ENCODE measurements at places on chromosomes 13 and 19.

- no peak for DNase-seq
Measured at GRCh38 chr13:52421216-52421615, 15.2 kb upstream of the THSD1 start.

DNA sequence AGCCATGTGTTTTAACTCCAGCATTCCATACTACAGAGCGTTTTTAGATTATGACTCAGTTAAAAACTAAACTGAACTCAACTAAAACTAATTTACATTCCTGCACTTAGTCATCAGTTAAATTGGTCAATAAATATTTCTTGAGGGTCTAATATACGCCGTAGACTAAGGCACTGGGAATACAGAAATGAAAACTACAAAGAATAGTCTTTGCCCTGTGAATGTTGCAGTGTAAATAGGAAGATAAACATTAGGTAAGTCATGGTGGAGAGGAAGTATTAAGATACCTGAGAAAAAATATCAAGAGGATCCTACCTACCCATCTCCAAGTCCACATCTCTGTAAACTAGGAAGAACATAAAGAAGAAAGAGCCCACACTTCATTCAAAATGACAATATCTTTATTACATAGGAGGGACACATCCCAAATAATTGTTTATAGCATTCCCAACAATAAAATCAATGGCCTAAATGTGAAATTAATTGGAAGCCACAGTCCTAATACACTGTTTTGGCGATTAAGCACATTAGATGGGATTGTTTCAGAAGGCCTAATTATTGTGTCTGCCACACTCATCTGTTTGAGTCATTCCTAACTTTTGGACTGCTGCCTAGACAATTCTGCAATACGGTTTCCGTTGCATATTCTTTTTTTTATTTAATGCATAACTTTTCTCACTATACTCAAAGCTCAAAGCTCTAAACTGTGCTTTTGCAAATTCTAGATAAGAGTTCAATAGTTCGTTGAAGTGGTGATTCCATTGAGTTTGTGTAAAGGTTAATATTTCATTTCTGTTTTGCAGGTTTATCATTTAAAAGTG is 52.9 kb downstream of the MBNL2 start:
- DNase-seq = peak; percentile 73

DNA sequence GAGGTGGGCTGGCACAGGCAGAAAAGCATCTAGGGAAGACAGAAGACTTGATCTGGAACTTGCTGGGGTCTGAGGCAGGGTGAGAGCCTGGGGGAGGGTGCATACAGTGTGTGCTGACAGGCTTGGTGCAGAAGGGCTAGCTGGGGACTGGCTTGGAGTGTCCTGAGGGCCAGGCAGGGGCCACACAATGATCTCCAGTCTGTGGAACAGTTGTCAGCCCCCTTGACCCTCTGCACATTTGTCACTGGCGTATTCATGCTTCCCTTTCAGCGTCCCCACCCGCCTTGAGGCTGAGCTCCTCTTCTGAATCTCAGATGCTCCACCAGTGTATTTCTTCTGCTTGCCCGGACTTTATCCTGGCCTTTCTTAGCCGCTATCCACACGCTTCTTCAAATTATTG is 2.8 kb upstream of the MICU2 start:
- no peak for DNase-seq

GRCh38 chr13:32060401-32060878 is 28.9 kb downstream of the FRY start:
- DNase-seq = no peak

DNA sequence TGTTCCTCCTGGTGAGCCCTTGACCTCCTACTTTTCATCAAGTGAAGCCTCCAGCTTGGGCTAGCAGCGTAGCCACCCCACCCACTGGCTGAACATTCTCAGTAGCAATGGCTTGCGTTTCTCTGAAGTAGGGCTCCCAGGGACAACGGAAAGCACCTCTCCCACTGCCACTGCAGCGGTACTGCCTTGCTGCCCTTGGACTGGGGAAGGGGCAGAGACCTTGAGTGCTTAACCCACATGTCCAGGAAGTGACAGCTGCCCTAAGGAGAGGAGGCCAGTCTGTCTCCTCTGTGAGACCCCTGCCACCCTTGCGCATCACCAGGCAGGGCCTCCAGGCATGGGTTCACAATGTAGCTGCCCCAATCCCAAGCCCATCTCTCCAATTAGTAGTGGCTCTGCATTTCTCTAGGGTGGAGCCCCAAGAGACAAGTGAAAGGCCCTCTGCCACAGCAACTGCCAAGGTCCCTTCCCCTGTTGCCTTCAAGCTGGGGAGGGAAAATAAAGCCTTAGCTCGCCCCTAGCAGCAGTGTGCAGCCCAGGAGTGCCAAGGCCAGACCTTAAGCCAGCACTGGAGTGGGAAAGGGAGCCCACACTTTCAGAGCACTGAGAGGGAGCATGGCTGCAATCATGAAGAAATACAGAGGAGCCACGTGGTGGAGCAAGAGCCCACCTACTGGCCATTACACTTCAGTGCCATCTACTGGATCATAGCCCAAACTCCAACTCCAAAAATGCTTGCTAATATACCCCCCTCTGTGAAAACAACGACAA is 175.9 kb upstream of the TRPC4 start:
- no peak for DNase-seq

DNA sequence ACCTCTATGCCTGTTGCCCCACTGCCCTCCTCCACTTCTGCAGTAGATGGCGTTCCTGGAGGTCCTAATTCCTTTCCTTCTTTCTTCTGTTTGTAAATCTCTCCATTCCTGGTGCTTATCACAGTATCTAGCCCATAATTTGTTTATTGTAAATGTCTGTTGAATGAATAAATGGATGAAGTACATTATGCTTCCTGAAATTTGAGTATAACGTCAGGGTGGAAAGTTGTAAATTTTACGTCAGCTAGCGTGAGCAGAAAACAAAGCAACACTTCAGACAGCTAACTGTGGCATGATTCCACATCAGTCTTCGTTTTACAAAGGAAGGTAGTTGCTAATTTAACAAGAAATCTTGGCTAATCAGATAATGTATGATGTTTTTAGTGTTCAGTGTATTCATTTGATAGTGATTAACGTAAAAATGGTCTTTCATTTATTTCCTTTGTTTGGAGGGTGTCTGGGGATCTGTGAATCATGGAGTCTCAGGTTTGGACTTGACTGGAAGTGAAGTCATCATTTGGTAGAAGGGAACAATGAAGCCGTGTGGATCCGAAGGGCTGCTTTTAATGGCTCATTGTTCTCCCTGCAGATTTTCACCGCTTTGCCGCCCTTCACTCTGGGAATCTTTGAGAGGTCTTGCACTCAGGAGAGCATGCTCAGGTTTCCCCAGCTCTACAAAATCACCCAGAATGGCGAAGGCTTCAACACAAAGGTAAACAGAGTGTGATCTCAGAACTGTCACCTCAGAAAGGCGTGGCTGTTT is 215.1 kb downstream of the SHISA2 start:
- DNase-seq = no peak

GRCh38 chr19:19524053-19524452 is 4.7 kb upstream of the YJEFN3 start:
- DNase-seq = no peak

GRCh38 chr19:47430041-47430802 is 10.9 kb upstream of the MEIS3 start:
- no peak for DNase-seq

- no peak for DNase-seq
Measured at GRCh38 chr13:101545521-101545920, 93.0 kb downstream of the ITGBL1 start.

DNA sequence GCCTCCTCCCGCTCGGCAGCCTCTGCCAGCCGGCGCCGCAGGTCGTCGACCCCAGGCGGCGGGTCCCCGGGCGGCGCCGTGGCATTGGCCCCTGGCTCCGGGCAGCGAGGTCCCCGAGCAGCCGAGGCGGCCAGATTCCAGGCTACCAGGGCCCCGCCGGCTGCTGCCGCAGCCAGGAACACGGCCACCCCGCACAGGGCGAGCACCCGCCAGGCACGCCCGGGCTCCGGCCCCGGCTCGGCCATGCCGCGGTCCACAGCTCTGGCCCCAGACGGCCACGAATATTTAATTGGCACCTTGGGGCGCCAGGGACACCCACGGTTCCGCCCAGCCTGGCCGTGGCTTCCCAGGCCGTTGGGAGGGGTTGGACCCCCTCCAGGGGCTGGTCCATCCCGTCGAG is at the start of gene CCDC194:
TSS of gene CCDC194 (minus strand) at position 283 of the 400 bp plus-strand sequence. CDS start at position 245, 38 bp downstream.
- no peak for DNase-seq

- DNase-seq = no peak
Measured at GRCh38 chr13:78239714-78240113, 321.1 kb upstream of the EDNRB start.

- DNase-seq = no peak
Measured at GRCh38 chr13:67048084-67048820, 181.9 kb downstream of the PCDH9 start.

GRCh38 chr13:110616103-110617101 is 1.1 kb downstream of the NAXD start:
- peak; percentile 25 for DNase-seq

GRCh38 chr19:18794692-18795091 is 3.6 kb upstream of the COMP start:
- no peak for DNase-seq

DNA sequence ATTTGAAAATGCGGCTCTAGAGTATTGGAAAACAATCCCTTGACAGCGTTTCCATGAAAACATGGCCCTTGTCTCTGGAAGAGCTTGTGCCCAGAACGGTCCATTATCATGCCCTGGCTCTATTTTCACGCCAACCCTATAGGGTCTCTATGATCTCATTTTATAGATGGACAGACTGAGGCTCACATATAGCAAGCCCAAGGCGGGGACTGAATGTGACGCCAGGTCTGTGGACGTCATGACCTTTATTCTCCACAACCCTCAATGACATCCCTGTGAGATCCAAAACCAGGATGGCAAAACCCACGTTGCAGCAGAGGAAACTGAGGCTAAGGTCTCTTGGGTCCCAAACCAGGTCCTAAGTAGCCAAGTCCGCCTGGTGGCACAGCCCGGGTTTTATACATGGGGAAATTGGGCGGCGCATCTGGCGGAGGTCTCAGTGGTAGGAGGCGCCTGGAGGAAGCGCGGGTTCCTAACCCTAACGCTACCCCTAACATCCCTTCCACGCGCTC is 425 bp upstream of the COLGALT1 start:
- DNase-seq = no peak

DNA sequence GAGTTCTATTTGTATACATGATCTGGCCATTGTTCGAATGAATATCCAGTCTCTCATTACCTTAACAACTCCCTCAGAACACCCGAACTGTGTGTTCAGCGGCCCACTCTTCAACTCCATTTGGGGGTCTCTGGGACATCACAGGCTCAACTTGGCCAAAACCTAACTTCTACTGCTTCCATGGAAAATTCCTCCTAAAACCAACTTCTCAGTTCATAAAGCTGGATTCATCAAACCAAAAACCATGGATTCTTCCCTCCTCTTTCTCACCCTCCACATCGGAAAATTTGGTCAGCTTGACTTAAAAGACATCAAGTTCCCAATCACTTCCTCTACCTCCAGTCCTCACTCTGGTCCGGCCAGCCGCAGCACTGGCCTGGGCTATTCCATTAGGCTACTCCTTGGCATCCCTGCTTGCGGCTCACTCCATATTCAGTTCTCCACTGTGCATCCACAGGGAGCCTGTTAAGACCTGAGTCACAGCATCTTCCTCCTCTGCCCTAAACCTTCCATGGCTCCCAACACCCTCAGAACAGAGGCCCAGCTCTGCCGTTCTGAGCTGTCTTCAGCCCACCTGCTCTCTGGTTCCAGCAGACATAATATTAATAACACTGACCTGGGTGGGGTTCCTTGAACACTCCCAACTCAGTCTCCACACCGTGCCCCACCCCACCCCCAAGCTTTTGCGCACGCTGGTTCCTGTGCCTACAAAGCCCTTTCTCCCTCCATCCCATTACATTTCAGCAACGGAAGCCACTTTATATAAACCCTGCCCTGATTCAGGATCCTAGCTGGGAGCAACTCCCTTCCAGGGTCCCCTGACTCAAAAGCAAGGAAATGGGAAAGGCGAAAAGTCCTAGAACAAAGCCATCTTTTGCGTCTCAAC is 1.1 kb downstream of the ZNF792 start:
- DNase-seq = no peak

GRCh38 chr19:704447-704741 is 4.3 kb upstream of the PALM start:
- DNase-seq = no peak

DNA sequence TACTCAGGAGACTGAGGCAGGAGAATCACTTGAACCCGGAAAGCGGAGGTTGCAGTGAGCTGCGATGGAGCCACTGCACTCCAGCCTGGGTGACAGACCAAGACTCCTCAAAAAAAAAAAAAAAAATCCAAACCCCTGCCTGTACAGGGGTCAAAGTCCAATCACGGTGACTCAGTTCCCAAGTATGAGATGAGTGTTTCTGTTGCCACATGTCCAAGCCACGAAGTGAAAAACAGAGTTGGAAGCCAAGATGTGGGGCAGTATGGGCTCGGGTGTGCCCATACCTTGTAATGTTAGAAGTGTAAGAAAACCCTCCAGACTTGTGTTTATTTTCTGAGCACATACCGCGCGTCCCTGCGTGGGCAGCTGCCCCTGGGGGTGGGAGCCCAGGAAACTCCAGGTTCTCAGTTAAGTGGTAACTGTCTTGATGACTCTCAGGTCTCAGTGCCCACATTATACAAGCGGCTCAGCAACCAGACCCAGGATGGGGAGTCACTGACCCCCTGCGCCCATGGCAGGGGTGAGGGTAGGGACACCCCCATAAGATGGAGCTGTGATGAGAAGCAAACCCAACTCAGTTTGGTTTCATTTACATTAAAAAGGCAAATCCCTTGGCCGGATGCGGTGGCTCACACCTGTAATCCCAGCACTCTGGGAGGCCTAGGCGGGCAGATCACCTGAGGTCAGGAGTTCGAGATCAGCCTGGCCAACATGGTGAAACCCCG is 1.2 kb upstream of the GPX4 start:
- peak; percentile 98 for DNase-seq

DNA sequence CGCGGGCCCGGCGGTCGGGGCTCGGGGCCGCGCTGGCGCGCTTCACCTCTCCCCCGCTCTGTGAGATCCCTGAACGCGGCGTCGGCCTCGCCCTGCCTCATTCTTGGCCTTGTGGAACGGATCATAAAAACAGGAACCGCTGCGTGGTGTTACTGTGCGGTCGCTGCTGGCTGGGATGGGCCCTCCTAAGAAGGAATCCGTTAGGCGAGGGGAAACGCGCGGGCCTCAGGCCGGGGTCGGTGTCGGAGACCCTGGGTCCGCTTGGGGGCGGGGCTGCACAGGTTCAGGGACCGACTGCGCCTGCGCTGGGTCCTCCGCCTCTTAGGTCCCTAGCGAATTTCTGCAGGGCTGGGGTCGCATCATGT is 381 bp downstream of the CKAP2 start:
- DNase-seq = no peak

DNA sequence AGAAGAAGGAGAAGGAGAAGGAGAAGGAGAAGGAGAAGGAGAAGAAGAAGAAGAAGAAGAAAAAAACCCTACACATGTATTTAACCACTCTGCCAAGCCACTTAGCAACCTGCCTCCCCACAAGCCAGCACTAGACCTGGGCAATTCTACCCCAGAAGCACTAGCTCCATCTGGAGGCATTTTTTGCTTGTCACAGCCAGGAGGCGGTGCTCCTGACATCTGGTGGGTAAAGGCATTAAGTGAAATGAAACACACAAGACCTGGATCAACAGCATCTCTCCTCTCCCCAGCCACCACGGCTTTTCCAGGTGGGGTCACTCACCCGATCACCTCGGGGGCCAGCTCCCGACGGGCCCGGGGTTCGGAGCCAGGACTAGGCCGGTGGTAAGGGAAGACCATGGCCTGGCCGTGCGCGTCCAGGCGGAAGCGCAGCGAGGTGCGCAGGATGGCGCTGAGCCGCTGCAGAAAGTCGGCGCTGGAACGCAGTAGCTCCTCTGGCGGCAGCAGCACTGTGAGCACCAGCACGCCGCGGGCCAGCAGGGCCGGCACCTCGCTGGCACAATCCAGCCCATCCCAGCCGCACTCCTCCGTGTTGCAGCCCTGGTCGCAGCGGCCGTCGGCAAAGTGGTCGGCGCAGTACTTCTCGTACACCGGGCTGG is 26.9 kb downstream of the NOTCH3 start:
- DNase-seq = no peak

Measured in GM04503 (cell line).